ENCODE measurements at places on chromosomes 13 and 19.

DNA sequence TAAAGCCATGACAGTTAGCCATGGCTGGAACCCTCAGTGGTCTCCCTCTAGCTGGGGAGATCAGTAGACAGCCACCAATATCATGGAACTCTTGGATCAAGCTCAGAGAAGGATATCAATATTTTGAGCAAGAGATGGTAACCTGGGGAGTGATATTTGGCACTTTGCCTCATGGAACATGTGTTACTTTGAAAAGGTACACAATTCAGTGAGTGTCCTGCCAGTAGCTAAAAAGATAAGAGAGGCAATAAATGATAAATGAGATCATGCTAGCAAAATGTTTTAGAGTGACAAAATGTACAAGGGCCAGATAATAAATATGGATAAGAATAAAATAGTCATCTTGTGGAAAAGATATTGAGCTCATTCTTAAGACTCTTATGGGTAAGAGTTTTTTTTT is 1618.7 kb downstream of the OLFM4 start:
- DNase-seq: no peak

- DNase-seq: no peak
These were observed 84.5 kb upstream of the FRY start for GRCh38 chr13:31947105-31947504.

- DNase-seq: no peak
These were observed 10.8 kb downstream of the FAM216B start for GRCh38 chr13:42792154-42792553.

DNA sequence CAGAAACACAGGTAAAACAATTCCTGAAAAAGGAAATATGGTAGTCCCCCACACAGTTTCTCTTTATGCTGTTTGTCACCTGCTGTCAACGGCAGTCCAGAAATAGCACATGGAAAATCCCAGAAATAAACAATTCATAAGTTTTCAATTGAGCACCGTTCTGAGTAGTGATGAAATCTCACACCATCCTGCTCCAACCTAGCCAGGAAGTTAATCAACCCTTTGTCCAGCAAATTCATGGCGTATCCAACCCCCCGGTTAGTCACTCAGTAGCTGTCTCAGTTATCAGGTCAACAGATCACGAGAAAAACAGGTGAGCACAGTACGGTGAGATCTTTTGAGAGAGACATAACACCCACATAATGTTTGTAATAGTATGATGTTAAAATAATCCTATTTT is 74.2 kb downstream of the TUBGCP3 start:
- no peak for DNase-seq

GRCh38 chr13:93023929-93024328 is 202.7 kb upstream of the GPC6 start:
- no peak for DNase-seq

DNA sequence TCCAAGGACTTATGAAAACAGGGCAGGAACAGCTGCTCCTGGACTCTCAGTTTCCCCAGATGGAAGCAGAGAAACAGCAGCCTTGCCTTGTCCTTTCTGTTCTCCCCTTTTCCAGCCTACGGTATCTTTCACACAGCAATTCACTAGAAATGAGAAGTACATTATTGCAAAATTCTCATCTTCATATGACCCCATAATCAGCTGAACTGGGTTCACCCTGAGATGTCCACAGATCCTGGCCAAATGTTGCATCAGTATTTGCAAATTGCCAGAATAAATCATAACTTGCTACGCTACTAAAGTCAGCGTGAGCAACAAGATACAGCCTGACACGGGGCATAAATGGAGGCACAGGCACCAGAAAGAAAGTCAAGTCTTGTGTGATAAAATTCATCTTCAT is 16.1 kb downstream of the VSTM1 start:
- DNase-seq: no peak

- no peak for DNase-seq
These were observed 19.9 kb downstream of the ZNF574 start for GRCh38 chr19:42095814-42096230.

GRCh38 chr13:59706101-59706976 is 457.4 kb downstream of the DIAPH3 start:
- DNase-seq: no peak

DNA sequence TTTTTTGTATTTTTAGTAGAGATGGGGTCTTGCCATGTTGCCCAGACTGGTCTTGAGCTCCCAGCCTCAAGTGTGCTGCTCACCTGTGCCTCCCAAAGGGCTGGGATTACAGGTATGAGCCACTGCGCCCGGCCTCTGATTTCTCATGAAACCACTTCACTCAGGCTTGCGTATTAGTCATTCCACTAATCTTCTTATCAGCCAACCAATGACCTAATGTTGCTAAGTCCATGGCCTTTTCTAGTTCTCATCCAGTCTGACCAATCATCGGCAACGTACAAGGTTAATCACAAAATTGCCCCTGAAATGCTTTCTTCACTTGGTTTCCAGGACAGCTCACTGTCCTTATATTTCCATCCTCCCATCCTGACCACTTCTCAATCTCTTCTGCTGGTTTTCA is 605.3 kb upstream of the SLC10A2 start:
- no peak for DNase-seq

GRCh38 chr13:31769575-31769974 is 30.2 kb downstream of the RXFP2 start:
- DNase-seq: no peak

GRCh38 chr19:48456864-48457263 is 1.5 kb downstream of the KCNJ14 start:
- no peak for DNase-seq

DNA sequence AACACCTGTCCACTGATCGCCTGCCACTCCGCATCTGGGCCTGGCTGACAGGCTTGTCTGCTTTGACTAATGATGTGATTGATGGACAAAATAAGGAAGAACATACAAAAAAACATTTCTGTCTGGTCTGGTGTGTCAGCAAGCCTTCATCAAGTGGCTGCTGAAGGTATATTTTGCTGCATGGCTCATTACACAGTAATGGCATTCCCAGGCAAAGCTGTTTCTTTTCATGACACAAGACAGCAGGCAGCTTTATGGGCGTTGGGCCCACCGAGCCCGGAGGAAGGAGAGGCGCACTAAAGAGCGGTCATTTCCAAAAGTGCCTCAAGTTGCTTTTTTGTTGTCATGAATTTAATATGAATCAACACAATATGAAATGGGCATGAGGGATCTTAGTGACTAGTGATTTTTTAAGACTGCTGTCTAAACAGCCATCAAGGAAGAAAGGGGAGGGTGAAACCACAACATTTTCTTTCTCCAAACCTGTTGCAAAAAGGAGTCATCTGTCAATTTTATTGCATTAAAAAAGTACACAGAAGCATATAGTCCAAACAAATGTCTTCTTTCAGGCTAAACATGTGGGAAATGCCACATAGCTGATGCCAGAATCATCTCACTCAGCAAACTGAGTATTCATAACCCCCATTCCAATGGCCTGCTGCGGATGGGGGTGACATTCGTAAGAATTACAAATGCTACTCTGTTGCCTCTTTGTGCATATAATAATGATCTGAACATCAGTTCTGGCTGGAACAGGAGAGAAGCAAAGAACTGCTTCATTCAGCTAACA is 476.6 kb downstream of the ZNF536 start:
- no peak for DNase-seq

GRCh38 chr13:52707375-52707774 is 32.2 kb downstream of the CNMD start:
- no peak for DNase-seq

DNA sequence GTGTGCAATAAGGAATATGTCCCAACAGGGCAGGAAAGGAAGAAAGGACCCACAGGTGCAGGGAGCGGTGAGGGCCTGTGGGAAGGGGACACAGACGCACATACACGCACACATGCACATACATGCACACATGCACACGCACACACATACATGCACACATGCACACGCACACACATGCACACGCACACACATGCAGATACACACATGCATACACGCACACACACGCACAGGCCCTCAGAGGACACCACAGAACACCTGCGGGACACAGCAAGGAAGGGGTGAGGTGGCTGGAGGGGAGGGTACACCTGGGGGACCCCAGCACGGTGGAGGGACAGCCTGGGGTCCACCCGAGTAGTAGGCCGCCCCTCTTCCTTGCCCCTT is 12.9 kb downstream of the PIP5K1C start:
- DNase-seq: no peak

DNA sequence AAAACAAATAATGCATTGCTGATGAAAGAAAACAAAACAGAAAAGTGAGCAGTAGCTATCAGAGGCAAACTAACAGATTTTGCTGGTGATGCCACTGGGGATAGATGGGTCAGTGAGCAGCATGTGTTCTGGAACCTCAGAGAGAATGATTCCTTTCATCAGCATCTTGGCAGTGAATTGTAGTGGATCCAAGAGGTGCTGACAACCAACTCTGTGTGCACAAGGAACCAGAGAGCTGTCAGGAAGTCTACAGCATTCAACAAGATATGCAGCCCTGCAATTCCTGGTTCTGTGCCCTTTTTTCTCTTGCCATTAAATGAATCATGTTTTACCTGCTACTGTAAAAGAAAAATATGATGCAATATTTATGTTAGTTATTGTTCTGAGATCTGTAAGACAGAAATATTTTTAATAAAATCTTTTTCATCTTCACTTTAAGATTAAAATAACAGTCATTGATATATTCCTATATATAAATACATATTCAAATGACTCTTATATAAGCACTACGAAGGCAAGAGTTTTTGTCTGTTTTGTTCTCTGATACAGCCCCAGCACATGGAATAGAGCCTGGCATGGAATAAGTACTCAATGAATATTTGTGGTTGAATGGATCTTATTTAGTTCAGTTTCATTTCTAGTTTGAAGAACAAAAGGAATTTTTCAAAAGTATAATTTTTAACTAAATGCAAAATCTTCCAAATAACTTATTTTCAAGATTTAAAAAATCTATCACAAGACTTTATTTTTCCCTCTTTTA is 80.8 kb downstream of the FREM2 start:
- DNase-seq: no peak

DNA sequence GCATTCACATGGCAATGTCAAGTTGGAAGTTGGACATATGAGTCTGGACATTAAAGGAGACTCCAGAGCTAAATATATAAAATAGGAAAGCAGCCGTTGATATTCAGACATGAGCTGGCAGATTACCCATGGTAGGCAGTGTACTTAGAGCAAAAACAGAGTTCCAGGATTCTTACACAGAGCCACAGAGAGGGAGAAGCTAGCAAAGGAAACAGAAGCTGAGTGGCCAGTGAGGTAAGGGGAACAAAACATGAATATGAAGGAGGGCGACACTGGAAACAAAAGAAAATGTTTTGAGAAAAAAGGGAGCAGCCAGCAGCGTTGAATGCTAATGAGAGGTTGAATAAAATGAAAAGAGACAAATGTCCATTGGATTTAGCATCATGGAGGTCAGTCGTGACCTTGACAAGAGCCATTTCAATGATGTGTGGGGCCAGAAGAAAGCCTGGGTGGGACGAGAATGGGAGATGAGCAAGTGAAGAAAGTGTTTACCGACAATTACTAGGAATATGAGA is 198.4 kb downstream of the POU4F1 start:
- DNase-seq: no peak

- no peak for DNase-seq
These were observed 26.3 kb upstream of the GJB6 start for GRCh38 chr13:20258208-20258962.

DNA sequence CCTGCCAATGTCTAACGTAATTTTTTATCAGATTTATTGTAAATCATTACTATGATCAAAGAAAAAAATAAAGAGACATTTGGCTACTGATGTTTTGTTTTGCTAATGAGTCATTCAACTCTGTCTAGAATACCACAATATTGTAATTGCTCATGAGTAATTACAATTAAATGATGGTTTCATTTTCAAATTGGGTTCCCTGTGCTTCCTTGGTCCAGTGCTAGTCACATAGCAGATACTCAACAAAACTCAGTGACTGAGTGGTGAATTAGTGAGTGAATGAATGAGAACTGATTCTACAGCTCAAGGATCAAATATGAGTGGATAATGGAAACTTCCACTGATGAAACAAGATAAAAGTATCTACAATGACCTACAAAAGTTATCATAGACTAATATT is 304.7 kb downstream of the POU4F1 start:
- DNase-seq: no peak

GRCh38 chr13:44155422-44156293 is 218.0 kb upstream of the SERP2 start:
- DNase-seq: no peak

- no peak for DNase-seq
These were observed 232.5 kb upstream of the SERP2 start for GRCh38 chr13:44140888-44141724.

- DNase-seq: no peak
These were observed 20.0 kb upstream of the ZSCAN18 start for GRCh38 chr19:58117841-58118575.

- no peak for DNase-seq
These were observed 398.9 kb downstream of the GPC6 start for GRCh38 chr13:93625536-93625935.

DNA sequence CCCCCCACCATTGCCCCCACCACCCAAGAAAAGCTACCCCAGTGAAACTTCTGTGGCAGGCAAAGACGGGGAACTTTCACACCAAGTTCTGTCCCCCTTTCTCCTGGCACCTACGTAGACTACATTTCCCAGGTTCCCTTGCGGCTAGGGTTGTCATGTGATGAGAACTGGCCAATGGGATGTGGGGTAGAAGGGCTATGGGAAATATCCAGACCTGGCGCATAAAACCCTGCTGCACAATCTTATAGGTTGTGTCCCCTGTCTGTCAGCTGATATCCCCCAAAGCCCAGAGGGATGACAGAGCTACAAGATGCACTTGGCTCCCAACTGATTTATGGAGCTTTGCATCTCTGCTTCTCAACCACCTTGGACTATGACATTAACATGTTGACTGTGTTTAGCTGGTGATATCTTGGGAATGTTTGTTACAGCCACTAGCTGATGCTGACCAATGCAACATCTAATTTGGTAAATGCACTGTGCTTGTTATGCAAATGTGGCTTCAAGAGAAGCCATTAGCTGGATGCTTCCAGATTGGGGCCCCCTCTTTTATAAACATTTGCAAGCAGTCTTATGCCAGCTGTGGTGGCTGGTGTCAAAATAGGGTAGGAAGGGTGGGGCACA is 6.1 kb downstream of the SH2D3A start:
- DNase-seq: peak; percentile 53

GRCh38 chr13:32213626-32214025 is 101.5 kb downstream of the ZAR1L start:
- DNase-seq: no peak

DNA sequence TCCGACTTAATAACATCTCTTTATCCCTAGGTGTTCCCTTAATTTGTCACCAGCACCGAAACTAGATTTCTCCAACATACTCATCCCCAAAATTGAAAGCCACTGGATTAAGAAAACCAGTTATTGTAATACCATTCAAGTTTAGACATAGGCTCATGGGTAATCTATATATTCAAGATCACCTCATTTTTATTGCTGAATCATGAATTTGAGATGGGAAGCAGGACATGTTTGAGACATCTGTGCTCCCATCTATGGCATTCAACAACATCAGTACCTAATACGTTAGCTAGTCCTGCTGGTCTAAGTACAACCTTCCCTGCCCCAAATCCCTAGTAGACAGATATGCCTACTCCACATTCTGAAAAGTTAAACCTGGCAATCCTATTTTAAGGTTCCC is 820.6 kb downstream of the PCDH9 start:
- no peak for DNase-seq

GRCh38 chr19:55855160-55855559 is 18.8 kb downstream of the NLRP4 start:
- DNase-seq: no peak
